ENCODE measurements at places on chromosomes 12 and 14.

- peak; percentile 58 for DNase-seq
These were observed 908 bp downstream of the ENTPD5 start for GRCh38 chr14:74018174-74018585.

- DNase-seq, result peak; percentile 30
These were observed 32.8 kb downstream of the MIA2 start for GRCh38 chr14:39266525-39266870.

DNA sequence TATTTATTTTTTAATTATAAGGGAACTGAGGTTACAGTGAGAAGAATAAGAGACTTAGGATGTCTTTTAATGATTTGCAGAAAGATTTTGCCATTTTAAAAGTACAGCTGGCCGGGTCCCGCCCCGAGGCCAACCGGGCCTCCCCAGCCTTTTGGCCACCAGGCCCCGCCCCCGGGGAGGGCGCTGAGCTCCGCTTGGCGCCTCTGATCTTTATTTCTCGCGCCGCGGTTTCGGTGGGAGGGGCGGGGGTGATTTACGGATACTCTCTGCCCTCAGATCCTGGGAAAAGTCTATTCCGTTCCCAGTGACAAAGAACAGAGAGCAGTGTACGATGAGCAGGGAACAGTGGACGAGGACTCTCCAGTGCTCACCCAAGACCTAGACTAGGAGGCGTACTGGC lies 17.7 kb downstream of the ZFYVE26 start:
- no peak for DNase-seq

DNA sequence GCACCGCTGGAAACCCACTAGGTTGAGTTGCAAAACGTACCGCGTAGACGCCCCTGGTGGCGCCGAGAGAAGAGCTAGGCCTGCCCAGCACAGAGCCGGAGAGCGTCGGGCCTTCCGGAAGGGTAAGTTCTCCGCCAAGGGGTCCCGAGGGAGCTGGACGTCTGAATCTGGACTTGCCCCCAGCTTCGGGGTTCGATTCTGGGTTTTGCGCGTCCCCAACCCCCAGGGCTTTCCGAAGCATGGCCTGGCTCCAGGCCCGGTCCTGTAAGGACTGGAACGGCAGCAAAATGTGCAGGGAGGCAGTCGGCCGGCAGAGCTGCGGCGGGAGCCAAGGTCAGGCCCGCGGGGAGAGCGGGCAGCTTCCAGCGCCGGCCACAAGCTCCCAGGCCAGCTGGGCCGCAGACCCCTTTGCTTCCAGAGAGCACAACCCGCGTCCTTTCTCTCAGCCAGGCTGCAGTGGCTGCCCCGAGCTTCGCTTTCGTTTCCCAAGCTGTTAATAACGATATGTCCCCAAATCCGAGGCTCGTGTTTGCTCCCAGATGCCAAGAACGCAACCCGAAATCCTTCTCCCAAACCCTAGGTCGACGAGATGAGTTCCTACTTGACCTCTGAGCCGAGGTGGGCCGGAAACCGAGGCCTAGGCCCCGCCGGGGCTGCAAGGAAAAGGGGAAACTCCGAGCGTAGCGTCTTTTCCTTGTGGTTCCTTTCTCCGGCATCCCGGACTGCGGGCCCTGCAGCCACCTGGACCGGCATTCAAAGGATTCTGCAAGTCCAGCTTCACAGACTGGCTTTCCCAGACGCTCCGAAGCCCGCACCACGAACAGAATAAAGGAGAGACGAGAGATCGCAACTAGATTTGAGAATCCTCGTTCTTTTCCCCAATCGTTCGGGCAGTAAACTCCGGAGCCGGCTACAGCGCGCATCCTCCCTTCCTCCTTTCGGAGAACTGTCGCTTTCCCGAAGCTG lies 3.2 kb upstream of the TBX5 start:
- DNase-seq, result no peak

DNA sequence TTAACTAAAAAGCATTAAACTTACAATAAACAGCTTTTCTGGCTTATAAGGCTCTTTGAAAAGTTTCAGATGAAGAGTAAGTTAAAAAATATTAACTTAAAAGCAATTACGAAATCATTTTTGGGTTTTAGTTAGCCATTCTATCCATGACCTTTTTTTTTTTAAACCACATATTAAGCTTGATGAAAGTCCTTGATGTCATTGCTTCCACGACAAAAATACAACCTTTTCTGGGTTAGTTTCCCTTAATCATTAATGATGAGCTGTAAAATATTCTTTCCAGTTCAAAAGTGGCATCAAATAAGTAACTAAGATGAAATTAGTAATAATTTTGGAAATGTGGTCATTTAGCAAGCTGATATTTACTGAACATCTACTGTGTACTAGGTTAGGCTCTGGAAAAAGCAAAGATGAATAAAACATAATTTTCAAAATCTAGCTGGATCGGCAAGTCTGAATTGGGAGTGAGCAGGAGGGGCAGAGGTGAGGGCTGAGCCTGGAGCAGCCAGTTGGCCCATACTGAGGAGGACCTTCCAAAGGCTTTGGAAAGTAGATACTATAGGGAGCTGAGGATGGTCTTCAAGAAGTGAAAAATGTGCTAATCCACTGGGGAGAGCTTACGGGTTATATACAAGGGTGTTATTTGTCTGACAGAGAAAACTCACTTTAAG lies 345.2 kb downstream of the ZFP36L1 start:
- DNase-seq, result no peak

- no peak for DNase-seq
These were observed 12.9 kb downstream of the ITGB7 start for GRCh38 chr12:53193985-53194716.

DNA sequence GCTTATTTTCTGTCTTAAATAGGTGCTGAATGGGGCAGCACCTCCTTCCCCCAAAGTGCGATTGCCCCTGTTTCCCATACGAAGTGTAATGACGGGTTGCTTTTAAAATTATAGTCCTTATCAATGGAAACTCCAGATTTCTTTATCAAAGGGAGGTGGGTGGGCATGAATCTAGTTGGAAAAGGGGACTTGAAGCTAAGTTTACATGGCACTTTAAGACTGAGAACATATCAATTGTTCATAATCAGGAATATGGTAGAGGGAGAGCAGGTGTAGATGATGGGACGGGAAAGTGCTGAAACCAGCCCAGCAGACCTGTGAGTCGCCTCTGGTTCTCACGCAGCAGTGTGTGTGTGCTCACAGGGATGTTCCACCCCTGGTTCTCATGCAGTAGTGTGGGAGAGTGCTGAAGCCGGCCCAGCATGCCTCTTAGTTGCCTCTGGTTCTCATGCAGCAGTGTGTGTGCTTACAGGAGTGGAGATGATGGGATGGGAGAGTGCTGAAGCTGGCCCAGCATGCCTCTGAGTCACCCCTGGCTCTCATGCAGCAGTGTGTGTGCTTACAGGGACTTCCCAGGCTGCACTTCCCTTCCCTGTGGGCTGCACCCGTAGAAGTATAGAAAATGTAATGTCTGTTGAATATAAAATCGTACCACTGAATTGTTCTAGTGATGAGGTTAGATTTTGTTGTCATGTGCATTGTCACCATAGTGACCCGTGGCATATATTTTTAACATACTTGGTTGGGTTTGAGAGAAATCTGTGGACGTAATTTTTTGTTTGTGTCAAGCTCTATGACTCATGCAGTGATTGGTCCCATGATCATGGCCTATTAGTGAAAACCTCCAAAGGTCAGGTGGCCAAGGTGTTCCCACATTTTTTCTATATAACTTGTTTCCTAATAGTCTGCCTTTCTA lies 51.6 kb downstream of the GPATCH2L start:
- peak; percentile 65 for DNase-seq

DNA sequence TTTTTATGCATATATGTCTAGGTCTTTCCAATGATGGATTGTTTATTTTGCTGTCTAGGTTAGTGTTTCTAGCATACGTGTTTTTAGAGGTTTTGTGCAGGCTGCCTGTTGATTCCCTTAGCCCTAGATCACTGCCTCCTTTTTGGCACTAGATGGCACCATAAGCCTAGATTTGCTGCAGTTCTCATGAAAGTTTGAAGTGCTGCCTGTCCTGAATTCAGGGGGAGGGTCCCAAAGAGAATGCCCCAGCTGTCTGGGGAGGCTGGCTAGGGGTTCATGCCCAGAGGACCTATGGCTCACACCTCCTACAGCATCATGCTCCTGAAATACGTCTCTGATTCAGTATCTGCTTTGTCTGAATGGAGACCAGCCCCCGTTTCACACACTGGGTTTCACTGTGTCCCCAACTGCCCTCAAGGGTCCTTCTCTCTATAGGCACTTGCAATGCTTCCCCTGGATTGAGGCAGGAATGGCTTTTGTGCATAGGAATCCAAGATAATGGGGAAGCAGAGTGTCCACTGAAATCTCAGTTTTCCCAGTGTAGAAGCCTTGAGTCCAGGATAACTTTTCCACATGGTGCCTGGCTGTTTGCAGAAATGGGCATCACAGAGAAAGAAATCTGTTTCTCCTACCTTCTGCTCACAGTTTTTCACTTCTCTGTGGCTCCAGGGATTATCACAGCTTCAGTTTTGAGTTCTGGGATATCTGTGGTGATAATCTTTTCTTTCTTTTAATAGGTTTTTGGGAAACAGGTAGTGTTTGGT lies 14.2 kb upstream of the TXNRD1 start:
- DNase-seq, result peak; percentile 50

GRCh38 chr14:61153431-61153830 lies 127.7 kb downstream of the TMEM30B start:
- peak; percentile 51 for DNase-seq

DNA sequence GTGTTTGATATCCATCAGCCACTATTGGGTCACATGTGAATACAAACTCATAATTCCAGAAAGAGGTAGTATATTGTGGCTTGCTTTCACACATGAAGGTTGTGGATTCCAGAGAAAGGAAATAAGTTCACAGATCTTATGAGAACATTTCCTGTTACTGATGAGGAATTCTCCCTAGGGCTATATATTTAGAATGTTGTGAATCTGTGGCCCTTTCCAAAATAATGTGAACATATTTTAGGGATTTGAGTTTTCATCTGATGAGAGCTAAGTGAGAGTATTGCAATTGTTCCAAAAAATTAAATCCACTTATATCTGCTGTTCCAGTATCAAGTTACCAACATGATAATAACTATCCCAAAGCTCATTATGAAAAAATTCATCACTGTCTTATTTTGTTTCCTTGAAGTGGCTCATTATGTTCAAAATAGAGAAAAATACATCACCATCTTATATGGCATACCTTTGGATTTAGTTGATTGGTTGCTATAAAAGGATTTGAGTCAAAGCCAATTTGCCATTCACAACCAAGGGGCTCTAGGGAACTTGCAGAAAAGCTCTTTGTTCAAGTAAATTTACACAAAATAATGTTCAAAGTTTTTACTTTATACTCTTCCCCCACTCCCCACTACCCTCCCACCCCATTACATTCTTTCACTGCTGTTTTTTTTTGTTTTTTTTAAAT lies 76.3 kb downstream of the MYRFL start:
- DNase-seq, result no peak

GRCh38 chr12:14113031-14113430 lies 131.6 kb upstream of the GRIN2B start:
- DNase-seq, result no peak

DNA sequence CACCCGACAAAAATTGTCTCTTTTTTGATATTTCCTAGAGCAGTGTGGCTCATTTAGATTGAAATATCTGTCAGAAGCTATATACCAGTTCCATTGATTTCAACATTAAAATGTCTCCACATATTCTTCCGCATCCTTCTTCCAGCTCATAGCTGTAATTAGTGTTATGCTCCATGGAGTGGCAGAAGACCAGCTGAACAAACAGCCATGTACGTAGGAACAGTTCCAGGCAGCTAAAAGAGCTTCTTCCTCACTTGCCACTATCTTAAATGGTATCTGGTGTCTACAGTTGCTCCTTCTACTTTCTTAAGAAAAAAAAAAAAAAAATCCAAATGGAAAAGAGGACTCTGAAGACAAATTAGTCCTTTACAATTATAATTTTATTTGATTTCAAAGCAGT lies 848.0 kb downstream of the DIO2 start:
- DNase-seq, result no peak

DNA sequence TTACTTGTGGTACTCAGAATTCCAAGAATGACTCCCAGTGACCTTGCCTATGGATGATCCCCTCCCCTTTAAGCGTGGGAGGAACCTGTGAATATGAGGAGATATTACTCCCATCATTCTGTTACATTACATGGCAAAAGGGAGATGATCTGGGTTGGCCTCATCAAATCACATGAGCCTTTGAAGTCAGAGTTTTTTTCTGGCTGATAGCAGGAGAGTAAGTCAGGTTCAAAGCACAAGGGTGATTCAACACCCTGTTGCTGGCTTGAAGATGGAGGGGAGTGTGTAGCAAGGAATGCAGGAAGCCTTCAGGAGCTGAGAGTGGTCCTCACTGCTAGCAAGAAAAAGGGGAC lies 9.1 kb upstream of the MDM2 start:
- no peak for DNase-seq

DNA sequence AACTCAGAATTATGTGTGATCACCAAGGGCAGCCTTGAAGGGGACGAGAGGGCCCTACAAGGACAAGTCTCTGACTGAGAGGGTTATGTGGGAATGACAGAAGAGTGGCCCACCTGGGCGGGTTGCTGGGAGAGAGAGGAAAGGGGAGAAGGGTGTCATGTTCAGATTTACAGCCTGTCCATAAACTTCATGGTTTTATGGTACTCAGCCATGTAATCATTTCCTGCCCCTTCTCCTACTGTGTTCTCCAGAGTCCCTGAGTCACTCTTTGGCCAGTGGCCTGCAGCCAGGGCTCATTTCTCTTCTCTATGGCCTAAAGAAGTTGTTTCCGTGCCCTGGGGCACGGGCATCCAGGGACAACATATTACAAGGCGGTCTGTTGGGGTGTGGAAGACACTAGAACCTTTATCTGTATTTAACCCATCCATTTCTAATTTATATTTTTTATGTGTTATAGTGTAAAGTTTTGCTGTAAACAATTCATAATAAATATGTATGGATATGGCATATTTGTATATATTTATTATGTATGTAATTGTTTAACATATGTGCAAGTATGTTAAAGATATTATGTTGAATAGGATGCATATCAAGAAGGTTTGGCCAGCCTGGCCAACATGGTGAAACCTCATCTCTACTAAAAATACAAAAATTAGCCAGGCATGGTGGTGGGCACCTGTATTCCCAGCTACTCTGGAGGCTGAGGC lies 26.9 kb downstream of the DDX47 start:
- DNase-seq, result peak; percentile 95

- no peak for DNase-seq
These were observed 29.1 kb downstream of the NGB start for GRCh38 chr14:77241955-77242354.

DNA sequence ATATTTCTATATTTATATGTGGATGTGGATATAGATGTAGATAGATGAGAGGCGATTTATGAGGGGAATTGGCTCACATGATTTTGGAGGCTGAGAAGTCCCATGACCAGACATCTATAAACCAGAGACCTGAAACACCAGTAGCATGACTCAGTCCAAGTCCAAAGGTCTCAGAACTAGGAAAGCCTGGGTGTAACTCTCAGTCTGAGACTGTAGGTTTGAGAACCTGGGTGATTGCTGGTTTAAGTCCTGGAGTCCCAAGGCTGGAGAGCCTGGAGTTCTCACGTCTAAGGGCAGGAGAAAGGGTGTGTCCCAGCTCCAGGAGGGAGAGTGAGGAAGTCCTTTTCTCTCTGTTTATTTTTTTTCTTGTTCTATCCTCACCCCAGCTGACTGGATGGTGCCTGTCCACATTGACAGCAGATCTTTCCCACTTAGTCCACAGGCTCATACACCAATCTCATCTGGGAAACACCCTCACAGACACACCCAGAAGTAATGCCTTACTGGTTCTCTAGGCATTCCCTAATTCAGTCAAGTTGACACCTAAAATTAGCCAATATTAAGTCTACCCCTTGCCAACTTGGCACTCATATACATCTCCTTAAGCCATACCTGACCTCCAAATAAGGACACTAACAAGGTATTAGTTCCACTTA lies 45.4 kb downstream of the EMP1 start:
- DNase-seq, result peak; percentile 33

GRCh38 chr12:23803540-23803939 lies 145.9 kb downstream of the SOX5 start:
- no peak for DNase-seq

- peak; percentile 79 for DNase-seq
These were observed at the start of gene UNC119B for GRCh38 chr12:120710031-120710804. Gene UNC119B, plus strand, starts transcription at chr12:120710458. Its CDS starts 17 bp downstream, at chr12:120710475.
